HFFc6 (cell line): ENCODE measurements at places on chromosomes 12 and 14. TPM values are rescaled to one million over a fixed set of nuclear protein-coding genes. Genes with fewer than 3 reads are reported as not detected.

DNA sequence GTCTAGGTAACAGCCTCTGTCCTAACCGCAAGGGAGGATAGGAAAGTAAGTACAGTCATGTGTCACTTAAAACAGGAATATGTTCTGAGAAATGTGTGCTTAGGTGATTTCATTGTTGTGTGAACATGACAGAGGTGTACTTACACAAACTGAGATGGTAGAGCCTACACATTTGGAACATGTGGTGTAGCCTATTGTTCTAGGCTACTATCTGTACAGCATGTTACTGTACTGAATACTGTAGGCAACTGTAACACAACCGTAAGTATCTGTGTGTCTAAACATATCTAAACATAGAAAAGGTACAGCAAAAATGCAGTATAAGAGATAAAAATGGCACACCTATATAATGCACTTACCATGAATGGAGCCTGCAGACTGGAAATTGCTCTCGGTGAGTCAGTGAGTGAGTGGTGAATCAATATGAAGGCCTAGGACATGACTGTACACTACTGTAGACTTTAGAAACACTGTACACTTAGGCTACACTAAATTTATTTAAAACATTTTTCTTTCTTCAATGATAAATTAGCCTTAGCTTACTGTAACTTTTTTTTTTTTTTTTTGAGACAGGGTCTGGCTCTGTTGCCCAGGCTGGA is 13.2 kb upstream of the MDM2 start:
- H3K27ac ChIP-seq, result peak overlapping the region; percentile 18; the same call in 1 of the 2 replicates
- H3K4me1 ChIP-seq, result peaks cover 20% of the 10 kb centered on the region
- H3K4me3 ChIP-seq, result no peak overlapping the region
- no peaks in the 10 kb centered on the region for H3K36me3 ChIP-seq

- H3K4me3 ChIP-seq, result no peak overlapping the region
- H3K27me3 ChIP-seq, result no peaks in the 10 kb centered on the region
- no peak for DNase-seq
- no peaks in the 10 kb centered on the region for H3K4me1 ChIP-seq
Observed at GRCh38 chr14:44412858-44413569, 94.1 kb downstream of the FSCB start.

GRCh38 chr12:52338241-52338960 is 17.2 kb upstream of the KRT83 start:
- peaks cover 8% of the 10 kb centered on the region; the same call in 1 of the 2 replicates for H3K4me1 ChIP-seq
- H3K27me3 ChIP-seq, result peaks cover 42% of the 10 kb centered on the region
- no peak for DNase-seq
- no peak overlapping the region for H3K27ac ChIP-seq
- H3K36me3 ChIP-seq, result no peaks in the 10 kb centered on the region
- H3K4me3 ChIP-seq, result no peak overlapping the region

- DNase-seq, result no peak
- H3K36me3 ChIP-seq, result no peaks in the 10 kb centered on the region
- H3K4me1 ChIP-seq, result peaks cover 69% of the 10 kb centered on the region
- H3K27ac ChIP-seq, result peak overlapping the region; percentile 66
- H3K4me3 ChIP-seq, result no peak overlapping the region
- no peaks in the 10 kb centered on the region for H3K27me3 ChIP-seq
Observed at GRCh38 chr14:69625299-69626131, 14.1 kb downstream of the SUSD6 start.

- peaks cover 13% of the 10 kb centered on the region for H3K4me1 ChIP-seq
- no peak for DNase-seq
- no peak overlapping the region for H3K4me3 ChIP-seq
- no peak overlapping the region for H3K27ac ChIP-seq
Observed at GRCh38 chr14:68262567-68262966, 443.0 kb downstream of the RAD51B start.

DNA sequence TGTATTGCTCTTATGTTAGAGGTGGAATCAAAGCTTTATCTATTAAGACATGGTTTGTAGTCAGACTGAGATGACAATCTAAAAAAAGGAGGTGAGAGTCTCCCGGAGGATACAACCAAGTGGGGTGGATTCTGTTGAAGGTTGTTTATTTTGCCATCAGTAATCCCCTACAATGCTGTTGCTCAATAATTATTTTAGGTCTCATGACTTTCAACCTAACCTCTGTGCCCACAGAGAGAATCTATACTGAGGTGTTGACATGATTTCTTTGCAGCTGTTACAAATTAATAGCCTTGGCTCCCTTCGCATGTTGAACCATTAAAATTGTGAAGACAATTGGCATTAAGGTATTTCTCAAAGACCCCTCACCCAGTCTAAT is 28.7 kb upstream of the FOS start:
- peaks cover 8% of the 10 kb centered on the region for H3K4me1 ChIP-seq
- H3K4me3 ChIP-seq, result no peak overlapping the region
- H3K27me3 ChIP-seq, result peaks cover 3% of the 10 kb centered on the region

- no peak for DNase-seq
- no peak overlapping the region for H3K27ac ChIP-seq
- H3K36me3 ChIP-seq, result no peaks in the 10 kb centered on the region
- no peak overlapping the region for H3K4me3 ChIP-seq
- H3K27me3 ChIP-seq, result no peaks in the 10 kb centered on the region; the same call in 1 of the 2 replicates
Observed at GRCh38 chr12:102618197-102618877, 138.0 kb upstream of the IGF1 start.

DNA sequence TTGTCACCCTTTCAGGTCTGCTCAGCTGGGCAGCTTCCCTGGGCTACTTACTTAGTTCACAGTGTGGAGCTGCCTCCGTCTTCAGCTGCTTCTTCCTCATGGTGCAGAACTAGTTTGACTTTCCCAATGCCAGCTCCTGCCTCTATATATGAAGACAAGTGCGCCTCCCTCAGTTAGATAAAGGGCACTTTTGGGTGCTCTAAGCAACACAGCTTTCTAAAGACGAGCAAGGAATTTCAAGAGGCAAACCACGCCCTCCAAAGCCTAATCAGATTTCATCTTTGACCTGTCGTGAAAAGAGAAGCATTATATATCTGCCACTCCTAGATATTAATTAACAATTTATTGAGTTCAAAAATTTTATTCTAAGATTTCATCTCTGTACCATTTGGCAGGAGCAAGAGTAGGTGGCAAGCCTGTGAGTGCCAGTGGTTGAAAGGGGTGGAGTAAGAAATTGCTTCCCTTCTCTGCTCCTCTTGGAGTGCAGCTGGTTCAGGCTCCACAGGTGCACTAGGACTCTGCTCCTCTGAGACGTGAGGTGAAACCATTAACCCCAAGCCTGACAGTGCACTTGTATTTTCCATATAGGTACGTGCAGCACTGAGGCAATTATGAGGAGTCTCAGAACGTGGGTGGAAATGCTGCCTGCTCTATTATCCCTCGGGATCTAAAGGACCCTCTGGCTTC is 2.1 kb upstream of the SLC11A2 start:
- DNase-seq, result peak; percentile 42
- no peak overlapping the region for H3K27ac ChIP-seq
- no peaks in the 10 kb centered on the region for H3K27me3 ChIP-seq
- no peaks in the 10 kb centered on the region for H3K36me3 ChIP-seq
- peak overlapping the region; percentile 21 for H3K4me3 ChIP-seq

DNA sequence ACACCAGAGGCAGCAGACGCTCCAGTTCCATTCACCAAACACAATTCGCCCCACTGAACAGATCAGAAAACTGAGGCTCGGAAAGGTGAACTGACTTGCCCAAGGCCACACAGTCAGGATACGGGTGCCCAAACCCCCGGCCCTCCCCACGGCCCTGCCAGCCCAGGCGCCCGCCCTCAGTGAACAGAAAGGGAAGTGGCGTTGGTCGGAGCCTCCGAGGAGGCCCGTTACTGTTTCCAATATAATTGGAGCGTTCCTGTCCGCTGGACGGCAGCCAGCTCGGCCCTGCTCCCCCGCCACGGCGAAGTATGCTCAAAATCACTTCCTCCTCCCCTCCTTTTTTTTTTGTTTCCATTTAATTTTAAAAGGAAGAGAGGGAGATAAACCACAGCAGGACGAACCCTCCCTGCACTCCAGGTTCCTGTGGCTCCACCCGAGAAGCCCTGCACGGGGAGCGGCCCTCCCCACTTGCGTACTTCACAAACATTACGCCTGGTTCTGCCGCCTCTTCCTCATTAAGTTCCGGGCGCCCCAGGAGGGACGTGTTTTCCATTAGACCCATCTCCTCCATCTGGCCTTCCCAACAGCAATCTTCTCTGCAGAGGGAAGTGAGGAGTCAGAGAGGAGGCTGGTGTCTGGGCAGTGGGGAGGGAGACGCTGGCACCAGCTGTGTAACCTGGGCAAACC is 61.1 kb downstream of the NCOR2 start:
- H3K4me1 ChIP-seq, result peaks cover 84% of the 10 kb centered on the region
- peaks cover 7% of the 10 kb centered on the region for H3K36me3 ChIP-seq
- H3K4me3 ChIP-seq, result peak overlapping the region; percentile 74

DNA sequence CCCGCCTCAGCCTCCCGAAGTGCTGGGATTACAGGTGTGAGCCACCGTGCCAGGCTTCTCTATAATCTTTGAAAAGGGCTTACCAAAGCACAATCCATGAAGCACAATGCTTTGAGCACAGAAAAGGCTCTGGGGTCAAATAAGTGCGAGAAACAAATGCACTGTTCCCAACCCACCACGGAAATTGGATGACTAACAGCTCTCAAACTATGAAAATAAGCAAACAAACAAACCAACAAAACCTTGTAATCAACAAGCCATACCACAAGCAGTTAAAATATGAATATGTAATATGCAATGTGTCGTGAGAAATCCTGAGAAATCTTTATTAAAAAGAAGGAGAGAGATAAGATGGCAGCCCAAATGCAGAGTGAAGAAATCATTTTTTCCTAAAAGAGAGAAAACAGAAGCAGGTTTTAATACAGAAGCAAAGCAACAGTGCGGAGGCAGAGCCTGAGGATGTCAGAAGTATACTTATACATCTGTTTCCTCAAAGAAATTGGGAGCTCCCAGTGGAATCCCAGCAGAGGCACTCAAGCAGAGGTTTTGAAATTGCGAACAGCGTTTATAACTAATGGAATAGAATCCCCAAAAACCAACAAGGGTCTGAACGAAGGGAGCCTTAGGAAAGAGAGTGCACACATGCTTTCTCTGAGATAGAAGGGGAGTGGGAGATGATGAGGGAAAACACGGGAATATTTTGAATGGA is 17.1 kb downstream of the SMCO2 start:
- H3K27ac ChIP-seq, result no peak overlapping the region
- H3K4me1 ChIP-seq, result peaks cover 41% of the 10 kb centered on the region
- DNase-seq, result no peak
- H3K4me3 ChIP-seq, result no peak overlapping the region
- peaks cover 2% of the 10 kb centered on the region for H3K27me3 ChIP-seq
- H3K36me3 ChIP-seq, result no peaks in the 10 kb centered on the region; the same call in 1 of the 2 replicates

DNA sequence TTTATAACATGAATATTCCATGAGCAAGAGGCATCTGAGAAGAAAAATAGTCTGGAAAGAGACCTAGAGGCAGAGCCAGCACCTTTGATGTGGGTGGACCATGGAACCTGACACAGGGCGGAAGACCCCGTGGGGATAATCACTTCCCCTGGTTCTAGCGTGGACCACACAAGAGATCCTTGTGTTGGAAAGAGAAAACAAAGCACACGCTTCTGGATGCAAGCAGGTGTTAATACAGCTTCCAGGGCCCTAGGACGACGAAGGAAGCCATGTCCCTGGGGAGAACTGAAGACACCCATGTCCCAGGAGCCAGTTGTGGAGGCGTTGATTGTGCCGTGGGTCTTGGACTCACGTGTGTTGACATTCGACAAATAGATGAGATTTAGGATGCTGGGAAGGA is 102.9 kb downstream of the ADGRD1 start:
- no peak for DNase-seq
- H3K4me1 ChIP-seq, result no peaks in the 10 kb centered on the region
- peaks cover 10% of the 10 kb centered on the region; the same call in 1 of the 2 replicates for H3K36me3 ChIP-seq
- no peak overlapping the region for H3K27ac ChIP-seq

- H3K27ac ChIP-seq, result no peak overlapping the region
- H3K36me3 ChIP-seq, result peaks cover 32% of the 10 kb centered on the region
- DNase-seq, result no peak
- H3K27me3 ChIP-seq, result no peaks in the 10 kb centered on the region
- H3K4me3 ChIP-seq, result no peak overlapping the region
Observed at GRCh38 chr14:70333289-70333688, 26.2 kb downstream of the COX16 start.

GRCh38 chr12:92362126-92362525 is 216.5 kb upstream of the BTG1 start:
- H3K27ac ChIP-seq, result no peak overlapping the region
- no peak overlapping the region for H3K4me3 ChIP-seq
- H3K4me1 ChIP-seq, result peaks cover 31% of the 10 kb centered on the region

The RGS6 gene
- not detected in 2 replicates for total RNA-seq

The CLEC1B gene
- not detected in 3 replicates for total RNA-seq

The SERPINA10 gene
- not detected in 3 replicates for total RNA-seq

The AQP2 gene
- not detected in 3 replicates for total RNA-seq

The CHPT1 gene
- total RNA-seq, result 27.4 to 35.4 TPM (median 28.3 TPM) in 3 replicates

The SMIM41 gene
- total RNA-seq, result 0.18 TPM in 1 of 2 replicates, not detected in the other

The CLEC4D gene
- total RNA-seq, result not detected in 3 replicates

The EXOC5 gene
- total RNA-seq, result 109 to 114 TPM (median 112 TPM) in 3 replicates

The PROX2 gene
- total RNA-seq, result not detected in 3 replicates
